Regular cardiac myocyte (primary cell): ENCODE measurements at places on chromosomes 5 and 9. TPM values are rescaled to one million over a fixed set of nuclear protein-coding genes. Genes with fewer than 3 reads are reported as not detected.

EPB41L4B gene
- total RNA-seq = 2.3 and 3.3 TPM in 2 replicates

LIFR gene
- 34.1 and 37.5 TPM in 2 replicates for total RNA-seq

GRIN3A gene
- total RNA-seq = not detected in 2 replicates

PLAC8L1 gene
- 0.38 TPM in 1 of 2 replicates, not detected in the other for total RNA-seq

CNTLN gene
- 8.6 and 10.1 TPM in 2 replicates for total RNA-seq

TRAF1 gene
- 0.96 and 2.3 TPM in 2 replicates for total RNA-seq

SOHLH1 gene
- not detected in 2 replicates for total RNA-seq

CCL27 gene
- not detected in 2 replicates for total RNA-seq

PCDHA3 gene
- 0.19 and 1.1 TPM in 2 replicates for total RNA-seq

TMC1 gene
- total RNA-seq = under 0.01 TPM in 1 of 2 replicates, not detected in the other

SPATA6L gene
- total RNA-seq = 0.28 and 0.38 TPM in 2 replicates

DMGDH gene
- total RNA-seq = 0.58 and 3.7 TPM in 2 replicates

SLCO6A1 gene
- not detected in 2 replicates for total RNA-seq

TLX3 gene
- not detected in 2 replicates for total RNA-seq

DRD1 gene
- total RNA-seq = under 0.01 TPM in 1 of 2 replicates, not detected in the other

SLC27A6 gene
- total RNA-seq = under 0.01 TPM in 1 of 2 replicates, not detected in the other

ZNF189 gene
- 15.7 and 20.9 TPM in 2 replicates for total RNA-seq

COL5A1 gene
- 222 and 254 TPM in 2 replicates for total RNA-seq

PCDHGB3 gene
- 1.9 and 4.5 TPM in 2 replicates for total RNA-seq

PCDHGA9 gene
- 2.1 and 3.1 TPM in 2 replicates for total RNA-seq

RORB gene
- total RNA-seq = under 0.01 TPM in 1 of 2 replicates, not detected in the other

PCDHB16 gene
- total RNA-seq = 0.19 and 1.7 TPM in 2 replicates

AGXT2 gene
- not detected in 2 replicates for total RNA-seq

TGFBI gene
- 601 and 2,751 TPM in 2 replicates for total RNA-seq

FBXW5 gene
- 161 and 176 TPM in 2 replicates for total RNA-seq

HSDL2 gene
- 51.6 and 64.3 TPM in 2 replicates for total RNA-seq

ZFR gene
- 77.6 and 83.7 TPM in 2 replicates for total RNA-seq

ORM2 gene
- total RNA-seq = not detected in 2 replicates

MARCOL gene
- total RNA-seq = not detected in 2 replicates

ZDHHC11 gene
- 0.77 and 1.7 TPM in 2 replicates for total RNA-seq

GRIA1 gene
- total RNA-seq = 0.19 and 0.28 TPM in 2 replicates

CBY3 gene
- not detected in 2 replicates for total RNA-seq

TMEM245 gene
- total RNA-seq = 56.7 and 71.0 TPM in 2 replicates

RASGRF2 gene
- total RNA-seq = 3.9 and 5.4 TPM in 2 replicates

NMUR2 gene
- not detected in 2 replicates for total RNA-seq

SOX30 gene
- under 0.01 TPM in 1 of 2 replicates, not detected in the other for total RNA-seq

RANBP3L gene
- total RNA-seq = not detected in 2 replicates

FBP2 gene
- total RNA-seq = not detected in 2 replicates

GPX8 gene
- total RNA-seq = 165 and 182 TPM in 2 replicates

C9 gene
- total RNA-seq = 0.28 and 0.38 TPM in 2 replicates

PFN3 gene
- not detected in 2 replicates for total RNA-seq

CANX gene
- 957 and 1,184 TPM in 2 replicates for total RNA-seq

GABRA1 gene
- total RNA-seq = not detected in 2 replicates

TMEM232 gene
- total RNA-seq = 1.3 and 4.8 TPM in 2 replicates

PHYHD1 gene
- total RNA-seq = 5.0 and 5.9 TPM in 2 replicates

PRDM9 gene
- not detected in 2 replicates for total RNA-seq

SPATA31A3 gene
- not detected in 2 replicates for total RNA-seq

UBE2QL1 gene
- total RNA-seq = under 0.01 TPM in 1 of 2 replicates, not detected in the other

TMEM252 gene
- total RNA-seq = not detected in 2 replicates

ORM1 gene
- not detected in 2 replicates for total RNA-seq

CDC23 gene
- 24.2 and 28.9 TPM in 2 replicates for total RNA-seq

LCN2 gene
- not detected in 2 replicates for total RNA-seq

NDUFA8 gene
- 23.7 and 68.6 TPM in 2 replicates for total RNA-seq
